NCI-H2029 treated with DMSO at 0.1 percent for 48 hours (cell line): ENCODE measurements at places on chromosomes 1 and 21.

- DNase-seq = no peak
These were observed 74.6 kb downstream of the MAN1C1 start for GRCh38 chr1:25691211-25691610.

DNA sequence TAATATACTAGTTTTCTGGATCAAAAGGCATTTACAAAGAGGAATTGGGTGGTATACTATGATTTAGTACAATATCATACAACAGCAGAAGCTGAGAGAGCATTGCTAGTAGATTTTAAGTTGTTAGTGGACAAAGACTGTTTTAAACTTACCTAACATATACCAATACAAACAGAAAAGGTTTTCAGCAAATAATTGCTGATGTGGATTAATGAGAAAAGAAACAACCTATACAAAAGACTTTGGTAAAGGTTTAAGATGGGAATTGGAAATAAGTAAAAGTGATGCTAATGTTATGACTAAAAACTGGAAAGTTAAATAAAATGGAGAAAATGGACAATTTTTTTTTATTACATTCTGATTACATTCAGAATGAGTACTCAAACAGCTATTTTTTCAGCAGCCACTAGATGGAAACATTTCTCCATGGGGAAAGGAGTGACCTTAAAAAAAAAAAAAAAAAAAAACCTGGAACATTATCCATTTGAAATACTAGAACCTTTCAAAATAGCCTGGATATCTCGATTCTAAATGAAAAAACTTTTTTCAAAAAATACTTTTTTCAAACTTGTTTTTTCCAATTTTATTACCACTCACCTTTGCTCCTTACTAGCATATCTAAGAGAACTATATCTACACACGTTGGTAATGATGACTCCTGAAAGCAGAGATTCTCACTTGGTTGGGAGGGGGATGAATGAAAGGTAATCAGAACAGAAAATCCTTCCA lies 55.4 kb downstream of the EPRS1 start:
- peak; percentile 9 for DNase-seq

- DNase-seq = no peak
These were observed 21.2 kb upstream of the LRRC8C start for GRCh38 chr1:89611721-89612120.

GRCh38 chr1:169060919-169061639 lies 45.4 kb upstream of the ATP1B1 start:
- DNase-seq = no peak

- DNase-seq = peak; percentile 72
These were observed 102.0 kb upstream of the RUNX3 start for GRCh38 chr1:25031966-25032667.

GRCh38 chr1:218510153-218510772 lies 165.1 kb downstream of the TGFB2 start:
- DNase-seq = no peak

- no peak for DNase-seq
These were observed 39.3 kb downstream of the SPAG17 start for GRCh38 chr1:118145721-118146120.

DNA sequence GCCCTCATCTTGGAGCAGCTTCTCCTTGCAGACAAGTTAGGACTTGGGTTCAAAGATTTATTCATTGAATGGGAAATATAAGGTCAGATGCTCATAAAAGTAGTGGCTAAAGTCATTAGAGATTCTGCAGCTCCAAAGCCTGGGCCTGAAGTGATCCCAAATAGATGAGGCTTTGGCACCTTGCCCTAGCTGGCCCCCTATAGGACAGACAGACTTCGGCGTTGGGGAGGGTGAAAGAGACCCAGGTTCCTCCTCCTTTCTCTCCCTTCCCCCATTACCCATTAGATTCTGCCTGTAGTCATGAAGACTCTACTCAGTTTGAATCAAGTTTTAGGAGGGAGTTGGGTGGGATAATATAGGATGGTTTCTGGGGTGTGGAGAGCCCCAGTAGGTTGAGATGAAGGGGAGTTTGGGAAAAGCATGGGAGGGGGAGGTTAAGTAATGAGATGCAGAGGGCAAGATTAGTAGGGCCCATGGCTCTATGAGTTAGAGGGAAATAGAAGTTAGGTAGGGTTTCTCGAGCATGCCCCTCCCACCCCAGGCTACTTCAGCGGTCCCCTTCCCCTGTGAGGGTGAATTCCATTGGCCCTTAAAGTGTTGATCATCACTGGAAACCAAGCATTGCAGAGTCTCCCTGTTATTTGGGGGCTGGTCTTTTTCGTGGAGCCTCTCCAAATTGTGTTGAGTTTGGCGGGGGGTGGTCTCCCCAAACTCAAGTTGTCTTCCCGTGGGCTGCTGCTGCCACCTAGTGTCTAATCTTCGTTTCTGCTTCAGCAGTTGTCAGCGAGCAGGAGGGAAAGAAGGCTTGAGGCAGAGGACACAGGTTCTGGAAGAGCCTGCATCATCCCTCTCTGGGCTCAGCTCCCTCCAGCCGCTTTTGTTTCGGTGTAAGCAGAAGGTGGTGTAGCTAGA lies 2.1 kb upstream of the AHDC1 start:
- DNase-seq = no peak

DNA sequence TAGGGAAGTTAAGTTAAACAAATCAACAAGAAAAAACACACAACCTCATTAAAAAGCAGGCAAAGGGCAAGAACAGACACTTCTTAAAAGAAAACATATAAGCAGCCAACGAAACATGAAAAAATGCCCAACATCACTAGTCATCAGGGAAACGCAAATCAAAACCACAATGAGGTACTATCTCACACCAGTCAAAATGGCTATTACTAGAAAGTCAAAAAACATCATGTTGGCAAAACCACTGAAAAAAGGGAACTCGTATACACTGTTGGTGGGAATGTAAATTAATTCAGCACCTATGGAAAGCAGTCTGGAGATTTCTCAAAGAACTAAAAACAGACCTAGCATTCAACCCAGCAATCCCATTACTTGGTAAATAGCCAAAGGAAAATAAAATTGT lies 51.1 kb downstream of the HSF2BP start:
- DNase-seq = no peak

DNA sequence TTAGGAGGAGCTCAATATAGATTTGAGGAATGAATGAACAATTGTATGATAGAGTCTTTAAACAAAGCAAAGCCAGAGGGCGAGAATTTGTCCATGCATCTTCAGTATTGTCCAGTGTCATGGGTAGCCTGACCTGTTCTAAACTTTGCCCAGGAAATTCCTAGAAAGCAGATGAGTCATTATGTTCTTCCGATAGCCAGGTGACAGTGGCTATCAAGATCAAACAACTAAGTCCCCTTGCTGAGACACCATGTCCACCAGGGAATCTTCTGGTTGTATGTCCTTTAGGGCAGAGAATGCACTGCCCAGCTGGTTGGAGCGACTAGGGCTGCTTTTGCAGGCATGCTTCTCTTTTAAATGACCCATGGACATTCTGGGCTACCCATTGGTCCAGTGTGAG lies 1.8 kb upstream of the SLC26A9 start:
- no peak for DNase-seq

DNA sequence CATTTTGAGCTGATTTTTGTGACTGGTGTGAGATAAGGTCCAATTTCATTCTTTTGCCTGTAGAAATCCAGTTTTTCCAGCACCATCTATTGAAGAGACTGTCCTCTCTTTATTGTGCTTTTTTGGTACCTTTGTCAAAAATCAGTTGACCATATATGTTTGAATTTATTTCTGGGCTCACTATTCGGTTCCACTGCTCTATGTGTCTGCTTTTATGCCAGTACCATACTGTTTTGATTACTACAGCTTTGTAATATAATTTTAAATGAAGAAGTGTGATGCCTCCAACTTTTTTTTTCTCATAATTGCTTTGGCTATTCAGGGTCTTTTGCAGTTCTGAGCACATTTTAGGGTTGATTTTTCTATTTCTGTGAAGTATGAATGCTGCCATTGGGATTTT lies 69.0 kb downstream of the LAMC2 start:
- no peak for DNase-seq

DNA sequence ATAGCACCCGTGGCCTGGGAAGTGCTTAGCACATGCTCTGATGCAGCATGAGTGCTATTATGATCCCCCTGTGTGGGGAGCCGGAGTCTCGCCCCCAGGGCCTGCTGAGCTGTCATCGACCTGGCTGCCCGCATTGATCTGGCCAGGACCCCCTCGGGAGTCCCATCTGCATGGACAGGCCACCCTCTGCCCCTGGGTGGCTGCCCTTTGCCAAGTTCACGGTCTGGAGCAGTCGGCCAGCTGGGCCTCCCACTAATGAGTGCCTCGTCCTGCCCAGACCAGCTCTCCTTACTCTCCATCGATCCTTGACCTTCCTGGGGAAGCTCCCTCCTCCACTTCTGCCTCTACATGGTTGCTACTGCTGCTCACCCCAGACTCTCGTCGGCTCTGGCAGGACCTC lies 121.8 kb upstream of the RUNX3 start:
- no peak for DNase-seq

- no peak for DNase-seq
These were observed 30.8 kb upstream of the DIPK1A start for GRCh38 chr1:92992054-92992453.

GRCh38 chr1:214683621-214684020 lies 80.6 kb downstream of the CENPF start:
- DNase-seq = no peak

- no peak for DNase-seq
These were observed 139.9 kb downstream of the PEX14 start for GRCh38 chr1:10614377-10615225.

DNA sequence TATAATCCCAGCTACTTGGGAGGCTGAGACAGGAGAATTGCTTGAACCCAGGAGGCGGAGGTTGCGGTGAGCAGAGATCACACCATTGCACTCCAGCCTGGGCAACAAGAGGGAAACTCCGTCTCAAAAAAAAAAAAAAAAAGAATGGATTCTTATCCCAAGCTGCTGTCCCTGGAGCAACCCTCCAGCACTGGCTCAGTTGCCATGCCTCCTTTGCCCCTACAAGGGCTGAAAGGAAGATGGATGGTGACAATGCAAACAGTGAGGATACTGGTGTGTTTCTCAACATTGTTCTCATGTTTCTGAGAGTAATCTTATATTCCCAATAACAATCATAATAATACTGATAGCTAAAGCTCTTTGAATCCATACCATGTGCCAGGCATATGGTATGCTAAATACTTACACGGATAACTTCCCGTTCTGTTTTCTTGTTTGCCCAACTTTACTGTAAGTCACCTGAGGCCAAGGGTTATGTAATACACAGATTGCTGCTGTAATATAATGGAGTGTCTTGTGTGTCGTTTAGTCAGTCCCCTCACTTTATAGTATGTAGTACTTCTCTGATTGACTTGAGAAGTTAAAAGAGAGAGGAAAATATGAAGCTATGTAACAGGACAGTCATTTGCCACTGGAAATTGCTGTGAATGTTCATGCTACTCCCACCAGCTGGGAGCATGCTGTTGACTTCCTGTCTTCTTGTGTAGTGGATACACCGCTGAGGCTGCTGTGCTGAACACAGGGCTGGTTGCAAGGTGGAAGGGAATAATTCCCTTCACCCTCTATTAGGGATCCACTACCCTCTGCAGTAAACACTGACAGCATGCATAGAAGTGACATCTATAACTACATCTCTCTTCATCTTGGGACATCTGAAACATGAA lies 153.6 kb downstream of the CNIH3 start:
- DNase-seq = no peak

DNA sequence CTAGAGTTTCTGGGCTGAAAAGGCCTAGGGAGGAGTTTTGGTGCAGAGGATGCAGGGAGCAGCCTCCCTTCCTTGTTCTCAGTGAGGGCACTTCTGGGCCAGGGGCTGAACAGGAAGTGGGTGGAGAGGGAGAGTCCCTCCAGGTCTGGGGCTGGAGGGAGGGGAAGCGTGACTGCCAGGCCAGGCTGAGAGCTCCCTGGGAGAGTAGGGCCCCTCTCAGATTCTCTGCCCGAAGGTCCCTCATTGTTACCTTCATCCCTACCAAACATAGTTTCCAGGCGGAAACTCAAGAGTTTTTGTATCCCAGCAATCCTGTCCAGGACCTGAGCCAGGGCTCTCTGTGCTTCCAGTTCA lies 36.8 kb downstream of the CITED4 start:
- peak; percentile 78 for DNase-seq

- no peak for DNase-seq
These were observed 39.5 kb upstream of the EDARADD start for GRCh38 chr1:236354330-236355147.

- no peak for DNase-seq
These were observed 172.4 kb downstream of the NEGR1 start for GRCh38 chr1:72109916-72110315.

GRCh38 chr1:2232255-2232915 lies 4.3 kb downstream of the SKI start:
- no peak for DNase-seq

DNA sequence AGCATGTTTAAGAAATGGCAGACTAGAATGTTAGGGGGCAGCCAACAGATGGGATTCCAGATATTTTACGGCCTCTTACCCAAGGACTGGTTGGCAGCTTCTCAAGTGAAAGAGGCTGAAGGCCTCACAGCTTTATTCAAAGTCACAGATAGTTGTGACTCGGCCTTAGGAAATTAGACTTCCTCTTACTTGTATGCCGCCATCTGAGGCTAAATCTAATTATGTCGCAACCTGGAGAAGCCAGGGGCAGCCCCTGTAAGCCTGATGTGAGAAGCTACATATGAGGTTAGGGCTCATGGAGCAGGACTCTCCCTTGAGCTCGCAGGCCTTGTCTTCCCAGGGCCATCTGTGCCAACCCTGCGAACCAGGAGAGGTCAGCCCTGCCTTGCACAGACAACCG lies 352.5 kb downstream of the HHAT start:
- DNase-seq = no peak

DNA sequence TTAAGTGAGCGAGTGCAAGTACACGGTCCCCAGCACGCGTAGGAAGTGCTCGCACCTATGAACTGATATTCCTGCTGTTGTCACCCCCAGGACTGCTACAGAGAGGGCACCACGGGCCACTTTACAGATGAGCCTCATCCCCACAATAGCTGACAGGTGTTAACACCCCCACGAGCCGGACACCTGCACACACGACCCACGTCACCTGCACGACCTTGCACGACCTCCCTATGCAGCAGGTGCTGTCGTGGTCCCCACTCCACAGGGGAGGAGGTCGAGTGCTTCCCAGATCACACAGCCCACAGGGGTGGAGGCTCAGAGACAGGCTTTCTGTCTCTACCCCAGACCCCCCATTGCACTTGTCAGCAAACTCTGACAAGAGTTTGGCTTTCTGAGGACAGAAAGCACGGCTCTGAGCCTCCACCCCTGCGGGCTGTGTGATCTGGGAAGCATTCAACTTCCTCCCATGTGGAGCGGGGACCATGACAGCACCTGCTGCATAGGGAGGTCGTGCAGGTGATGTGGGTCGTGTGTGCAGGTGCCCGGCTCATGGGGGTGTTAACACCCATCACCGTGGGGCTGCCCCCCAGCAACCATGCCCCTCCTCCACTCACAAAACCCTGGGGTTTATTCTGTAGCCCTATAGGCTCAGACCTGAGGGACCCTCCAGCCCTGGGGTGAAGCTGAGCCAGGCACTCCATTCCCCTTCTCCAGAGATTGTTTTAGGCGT lies 80.8 kb downstream of the MATN1 start:
- no peak for DNase-seq

DNA sequence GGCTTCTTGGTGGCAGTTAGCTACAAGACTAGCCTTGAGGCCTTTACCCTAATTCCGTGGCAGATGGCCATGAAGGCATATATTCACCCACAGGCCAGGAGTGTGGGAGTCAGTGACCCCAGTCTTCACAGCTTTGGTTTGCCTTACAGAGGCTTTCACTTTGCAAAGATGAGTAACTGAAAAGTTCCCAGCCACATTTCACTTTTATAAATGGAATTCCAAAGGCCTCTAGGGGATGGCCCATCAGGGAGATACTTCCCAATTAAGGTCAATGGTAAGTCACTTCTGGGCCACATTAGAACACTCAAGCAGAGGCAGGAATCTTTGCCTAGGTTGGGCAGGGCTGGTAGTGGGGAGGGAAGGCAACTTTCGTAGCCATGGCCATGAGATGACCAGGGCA lies 13.1 kb upstream of the HEYL start:
- no peak for DNase-seq
